ENCODE measurements at places on chromosomes 3 and 15.

DNA sequence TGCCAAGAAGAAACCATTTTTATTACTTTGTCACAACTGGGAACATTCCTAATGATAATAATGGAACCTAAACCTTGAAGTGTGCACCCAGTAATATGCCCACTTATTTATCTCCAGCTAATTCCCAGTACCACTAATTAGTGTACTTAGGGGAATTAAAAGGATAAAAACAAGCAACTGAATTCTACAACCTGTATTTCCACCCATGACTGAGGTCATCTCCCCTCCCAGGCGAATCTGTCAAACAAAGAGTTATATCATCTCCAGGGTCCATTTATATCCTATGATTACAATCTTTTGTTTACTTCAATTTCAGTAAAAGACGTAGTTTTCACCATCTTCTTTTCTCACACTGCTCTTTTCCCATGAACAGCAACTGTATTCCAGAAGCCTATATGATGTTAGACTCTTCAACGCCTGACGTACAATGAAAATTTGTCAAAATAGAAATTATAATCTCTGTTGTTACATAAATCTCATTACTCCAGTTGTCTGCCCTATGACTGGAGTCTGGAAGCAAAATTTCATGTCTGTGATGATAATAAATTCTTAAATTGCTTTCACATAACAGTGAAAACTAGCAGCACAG is 177.6 kb downstream of the GOLIM4 start:
- peak; percentile 19 for DNase-seq

- DNase-seq: no peak
Measured at GRCh38 chr3:11140030-11140712, 14.1 kb upstream of the HRH1 start.

DNA sequence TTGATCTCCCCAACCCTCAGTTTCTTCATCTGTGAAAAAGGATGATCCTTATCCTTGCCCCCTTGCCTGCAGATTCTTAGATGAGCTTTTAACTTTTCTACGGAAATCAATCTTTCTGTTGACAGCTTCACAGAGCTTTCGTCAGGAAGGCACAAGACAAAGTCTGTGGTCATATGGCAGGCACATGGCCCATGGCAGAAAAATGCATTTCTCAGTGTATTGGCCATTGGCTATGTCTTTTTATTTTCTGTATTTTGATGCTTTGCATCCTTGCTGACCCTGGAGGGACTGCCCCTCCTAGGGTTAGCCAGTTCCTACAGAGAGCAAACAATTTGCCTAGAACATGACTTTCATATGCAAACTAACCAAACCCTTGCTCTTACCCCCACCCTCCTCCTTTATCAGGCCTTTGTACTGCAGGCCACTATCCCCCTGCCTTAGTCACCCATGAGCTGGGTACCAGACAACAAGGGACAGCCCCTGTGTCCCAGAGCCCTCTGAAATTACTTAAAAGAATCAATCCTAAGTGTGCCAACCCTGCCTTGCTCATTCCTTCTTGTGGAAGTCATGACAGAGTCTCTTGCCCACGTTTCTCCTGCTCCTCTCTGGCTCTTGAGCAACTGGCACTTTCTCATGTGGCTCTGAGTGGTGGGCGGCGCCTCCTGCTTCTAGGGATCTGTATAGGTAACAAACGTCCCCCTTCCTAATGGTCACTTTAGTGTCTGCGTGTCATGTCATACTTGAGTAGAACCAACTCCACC is 24.1 kb upstream of the NOX5 start:
- DNase-seq: no peak

- DNase-seq: no peak
Measured at GRCh38 chr15:36943508-36944361, 156.6 kb downstream of the MEIS2 start.

DNA sequence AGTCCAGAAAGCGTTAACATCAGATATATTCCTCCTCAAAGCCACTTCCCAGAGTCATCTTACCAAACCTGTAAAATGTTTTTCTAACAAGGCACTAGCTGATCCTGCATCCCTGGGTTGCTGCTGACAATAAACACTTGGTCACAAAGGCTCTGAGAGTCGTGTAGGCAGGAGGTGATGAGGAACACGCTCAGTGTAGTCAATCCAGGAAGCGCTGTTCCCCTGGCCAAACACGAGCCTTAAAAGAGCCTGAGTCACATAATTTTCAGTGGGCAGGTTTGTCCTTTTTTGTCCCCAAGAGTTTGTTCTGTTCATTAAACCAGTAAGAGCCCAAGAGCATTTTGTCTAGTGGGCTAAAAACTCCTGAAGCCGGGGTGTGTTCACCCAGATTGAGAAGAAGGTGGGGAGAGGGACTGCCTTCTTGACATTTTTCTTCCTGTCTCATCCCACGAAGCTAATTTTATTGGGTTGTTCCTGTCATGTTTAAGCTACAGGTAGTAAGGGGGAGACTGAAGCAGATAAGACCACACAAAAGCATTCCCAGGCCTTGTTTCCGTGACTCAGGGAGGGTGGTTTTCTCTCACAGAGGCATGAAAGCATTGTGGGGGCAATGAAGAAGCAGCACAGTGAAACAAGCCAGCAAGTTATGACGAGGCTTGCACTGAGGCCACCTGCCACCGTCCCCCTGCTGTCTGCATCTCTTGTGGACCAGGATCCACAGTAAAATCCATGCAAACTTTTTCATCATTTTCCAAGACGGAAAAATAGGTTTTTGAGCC is 73.7 kb downstream of the FOXB1 start:
- no peak for DNase-seq

DNA sequence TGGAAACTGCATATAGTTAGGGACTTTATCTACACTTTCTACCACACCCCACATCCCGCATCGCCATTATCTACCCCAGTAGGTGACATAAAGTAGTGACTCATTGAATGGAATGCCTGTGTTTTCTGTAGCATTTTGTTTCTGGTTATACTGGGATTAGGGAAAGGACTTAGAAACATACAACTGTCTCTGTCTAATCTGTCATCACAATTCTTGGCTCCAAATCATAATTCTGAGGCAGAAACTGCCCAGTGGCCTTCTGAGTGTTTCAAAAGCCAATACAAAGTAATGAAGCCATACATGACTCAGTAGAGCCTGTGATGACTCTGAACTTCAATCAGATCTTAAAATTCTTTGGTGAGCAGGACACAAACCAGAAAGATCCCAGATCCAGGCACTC is 115.7 kb upstream of the CHRM5 start:
- no peak for DNase-seq

DNA sequence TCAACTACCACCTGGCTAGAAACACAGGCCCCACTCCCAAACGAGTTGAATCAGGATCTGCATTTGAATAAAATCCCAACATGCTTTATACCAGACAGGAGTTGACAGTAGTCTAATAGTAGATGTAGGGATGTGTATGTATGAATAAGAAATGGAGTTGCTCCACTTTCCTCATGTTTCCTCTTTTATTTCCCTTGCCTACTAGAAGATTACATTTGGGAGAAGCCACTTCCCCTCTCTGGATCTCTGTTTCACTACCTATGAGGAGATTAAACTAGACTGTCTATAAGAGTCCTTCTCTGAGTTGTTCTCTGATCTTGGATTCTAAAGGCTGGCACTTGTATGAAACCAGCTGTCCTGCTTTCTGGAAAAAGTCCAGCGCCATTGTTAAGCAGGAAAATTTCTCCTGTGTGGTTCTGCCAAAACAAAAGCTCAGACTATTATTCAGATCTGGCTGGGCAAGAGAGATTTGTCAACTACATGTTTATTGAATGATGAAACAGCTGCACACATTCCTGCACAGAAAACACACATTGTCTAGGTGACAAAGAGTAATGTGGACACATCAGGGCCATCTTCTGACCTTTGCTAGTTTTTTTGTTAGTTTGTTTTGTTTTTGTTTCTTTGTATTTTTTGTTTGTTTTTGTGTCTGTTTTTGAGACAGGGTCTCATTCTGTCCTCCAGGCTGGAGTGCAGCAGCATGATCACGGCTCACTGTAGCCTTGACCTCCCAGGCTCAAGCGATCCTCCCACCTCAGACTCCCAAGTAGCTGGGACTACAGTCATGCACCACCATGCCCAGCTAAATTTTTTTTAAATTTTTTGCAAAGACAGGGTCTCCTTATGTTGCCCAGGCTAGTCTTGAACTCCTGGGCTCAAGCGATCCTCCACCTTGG is 29.9 kb downstream of the ACP3 start:
- DNase-seq: no peak

DNA sequence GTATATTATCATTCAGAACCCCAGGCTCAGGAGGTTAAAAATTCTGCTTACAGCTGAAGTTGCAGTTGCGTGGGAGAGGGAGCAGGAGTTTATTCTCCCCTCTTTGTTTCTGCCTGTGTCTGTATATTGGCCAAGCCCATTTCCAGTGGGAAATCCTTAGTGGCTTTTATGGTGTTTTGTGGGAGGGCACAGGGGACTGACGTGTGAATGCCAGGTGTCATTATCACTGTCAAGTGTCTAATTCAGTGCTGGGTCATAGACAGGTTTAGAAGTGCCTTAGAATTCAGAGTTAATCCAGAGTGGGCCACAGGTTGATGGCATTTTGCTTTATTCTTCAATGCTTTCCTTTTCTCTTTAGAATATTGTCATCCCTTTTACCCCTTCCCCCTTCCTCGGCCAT is 33.4 kb downstream of the SLCO3A1 start:
- DNase-seq: no peak

DNA sequence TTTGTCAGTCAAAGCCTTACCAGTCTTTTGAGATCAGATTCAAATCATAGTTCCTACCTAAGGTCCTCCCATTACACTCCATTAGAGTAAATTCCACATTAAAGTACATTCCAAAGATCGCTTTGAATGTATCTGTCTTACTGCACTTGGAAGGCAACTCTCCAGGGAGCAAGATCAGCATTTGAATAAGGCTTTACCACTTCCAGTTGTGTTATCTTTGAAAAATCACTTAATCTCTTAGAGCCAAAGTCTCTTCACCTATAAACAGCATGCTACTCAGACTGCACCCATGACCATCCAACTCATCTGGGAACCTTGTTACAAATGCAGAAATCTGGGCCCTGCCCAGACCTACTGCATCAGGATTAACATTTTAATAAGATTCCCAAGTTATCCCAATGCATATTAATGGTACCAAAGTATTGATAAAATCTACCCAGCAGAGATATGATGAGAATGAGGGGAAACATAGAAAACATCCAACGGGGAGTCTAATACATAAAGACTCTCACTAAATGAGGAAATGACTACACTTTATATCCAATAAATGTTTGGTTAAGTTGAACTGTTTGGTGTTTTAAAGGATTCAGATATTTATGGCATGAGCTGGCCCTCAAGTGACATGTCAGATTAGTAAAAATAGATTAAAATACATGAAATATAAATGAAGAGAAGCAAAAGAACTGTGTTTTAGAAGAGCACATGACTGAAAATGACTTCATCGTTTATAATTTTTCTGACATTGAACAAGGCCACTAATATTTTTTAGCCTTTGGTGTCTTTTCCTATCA is 75.9 kb downstream of the TNIK start:
- no peak for DNase-seq
